ENCODE measurements at places on chromosomes 2 and 18.

DNA sequence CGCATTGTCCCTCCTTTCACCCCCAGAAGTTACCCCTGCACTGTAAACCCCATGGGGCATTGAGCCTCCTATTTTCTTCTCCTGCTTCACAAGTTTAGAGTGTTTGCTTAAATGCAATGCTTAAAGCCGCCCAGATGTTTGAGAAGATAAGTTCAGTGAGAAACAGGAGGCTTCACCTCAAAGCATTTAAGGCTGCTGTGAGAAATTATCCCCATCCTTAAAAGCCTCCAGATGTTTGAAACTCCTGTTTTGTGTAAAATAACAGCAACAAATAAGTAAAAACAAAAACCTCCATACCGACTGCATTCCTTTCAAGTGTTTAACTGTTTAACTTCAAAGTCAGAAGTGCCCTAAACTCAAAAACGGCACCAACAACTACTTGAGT, 81.8 kb downstream of the RTP5 start:
- DNase-seq = no peak

DNA sequence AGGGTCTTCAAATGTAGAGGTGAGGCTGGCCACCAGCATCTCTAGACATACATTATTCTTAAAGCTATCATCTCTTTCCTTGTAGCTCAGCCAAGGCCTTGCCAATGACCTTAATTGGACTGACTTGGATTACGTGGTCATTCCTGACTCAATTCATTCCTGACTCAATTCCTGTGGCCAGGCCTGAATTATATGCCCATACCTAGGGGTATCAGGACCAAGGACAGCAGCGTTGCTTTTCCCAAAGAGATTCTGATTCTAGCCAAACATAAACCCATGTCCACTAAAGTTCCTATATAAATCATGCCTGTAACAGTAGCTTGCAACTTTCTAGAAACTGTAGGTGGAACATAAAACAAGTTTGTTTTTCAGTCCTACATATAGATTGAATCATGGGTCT, 231.7 kb downstream of the ARL6IP6 start:
- no peak for DNase-seq

DNA sequence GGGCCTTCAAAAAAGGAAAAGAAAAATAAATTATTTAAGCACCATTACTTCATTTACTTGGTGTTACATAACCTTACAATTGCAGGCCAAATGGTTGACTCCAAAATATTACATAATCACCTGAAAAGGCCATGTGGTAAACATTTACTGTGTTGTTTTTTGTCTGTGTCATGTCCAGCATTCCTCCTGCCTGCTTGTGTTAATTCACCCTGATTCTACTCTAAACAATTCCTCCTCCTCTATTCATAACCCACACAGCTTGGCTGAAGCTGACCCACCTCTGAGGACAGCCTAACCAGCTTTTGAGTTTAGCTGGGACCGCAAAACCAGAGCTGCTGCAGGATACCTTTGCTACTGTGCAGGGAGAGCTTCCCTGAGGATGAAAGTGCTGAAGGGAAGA, 35.4 kb downstream of the TMX3 start:
- no peak for DNase-seq

- no peak for DNase-seq
These were observed 28.4 kb downstream of the TGIF1 start for GRCh38 chr18:3478262-3478978.

Measured in natural killer cell treated with Interleukin-12 subunit alpha and Interleukin-12 subunit beta and Interleukin-15 and Interleukin-18, amount 100 ng/mL, for 72 hours (primary cell).